ENCODE measurements at places on chromosomes 5 and 9. TPM values are rescaled to one million over a fixed set of nuclear protein-coding genes. Genes with fewer than 3 reads are reported as not detected.
A peak's percentile ranks its signal among the peaks of the same experiment; 100 is the strongest.

- no peaks in the 10 kb centered on the region for H3K36me3 ChIP-seq
- DNase-seq, result no peak
- no peaks in the 10 kb centered on the region for H3K27me3 ChIP-seq
- H3K27ac ChIP-seq, result no peak overlapping the region
Observed at GRCh38 chr9:16571127-16571802, 299.2 kb downstream of the BNC2 start.

SLC6A3 gene
- total RNA-seq, result 0.06 TPM

- no peaks in the 10 kb centered on the region for H3K4me1 ChIP-seq
- DNase-seq, result no peak
- no peaks in the 10 kb centered on the region for H3K27me3 ChIP-seq
- no peaks in the 10 kb centered on the region for H3K36me3 ChIP-seq
- H3K4me3 ChIP-seq, result no peak overlapping the region
- no peak overlapping the region for H3K27ac ChIP-seq
Observed at GRCh38 chr5:99590806-99591205, 662.0 kb upstream of the CHD1 start.

SCGB3A1 gene
- not detected for total RNA-seq

ARID3C gene
- not detected for total RNA-seq

DNA sequence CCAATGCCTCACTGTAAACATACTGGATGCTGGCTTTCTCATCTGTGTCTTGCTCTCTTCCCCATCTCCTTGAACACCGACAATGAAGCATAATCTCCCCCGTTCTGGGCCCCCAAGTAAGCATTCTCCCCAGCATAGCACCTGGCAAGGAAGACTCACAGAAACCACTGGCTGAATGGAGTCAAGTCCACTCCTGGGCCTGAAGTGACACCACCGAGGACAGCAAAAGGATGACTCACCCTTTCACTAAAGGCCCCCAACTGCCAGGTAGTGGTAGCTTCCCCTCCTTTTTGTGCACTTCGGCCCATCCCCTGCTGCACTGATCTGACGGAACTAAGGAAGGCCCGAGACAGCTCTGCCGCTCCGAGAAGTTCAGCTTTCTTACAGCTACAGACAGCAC, 9.4 kb downstream of the VDAC1 start:
- no peak for DNase-seq
- H3K4me1 ChIP-seq, result peaks cover 92% of the 10 kb centered on the region
- peak overlapping the region; percentile 6 for H3K4me3 ChIP-seq
- H3K27ac ChIP-seq, result peak overlapping the region; percentile 65
- H3K36me3 ChIP-seq, result peaks cover 20% of the 10 kb centered on the region

HTR1A gene
- total RNA-seq, result not detected

DNA sequence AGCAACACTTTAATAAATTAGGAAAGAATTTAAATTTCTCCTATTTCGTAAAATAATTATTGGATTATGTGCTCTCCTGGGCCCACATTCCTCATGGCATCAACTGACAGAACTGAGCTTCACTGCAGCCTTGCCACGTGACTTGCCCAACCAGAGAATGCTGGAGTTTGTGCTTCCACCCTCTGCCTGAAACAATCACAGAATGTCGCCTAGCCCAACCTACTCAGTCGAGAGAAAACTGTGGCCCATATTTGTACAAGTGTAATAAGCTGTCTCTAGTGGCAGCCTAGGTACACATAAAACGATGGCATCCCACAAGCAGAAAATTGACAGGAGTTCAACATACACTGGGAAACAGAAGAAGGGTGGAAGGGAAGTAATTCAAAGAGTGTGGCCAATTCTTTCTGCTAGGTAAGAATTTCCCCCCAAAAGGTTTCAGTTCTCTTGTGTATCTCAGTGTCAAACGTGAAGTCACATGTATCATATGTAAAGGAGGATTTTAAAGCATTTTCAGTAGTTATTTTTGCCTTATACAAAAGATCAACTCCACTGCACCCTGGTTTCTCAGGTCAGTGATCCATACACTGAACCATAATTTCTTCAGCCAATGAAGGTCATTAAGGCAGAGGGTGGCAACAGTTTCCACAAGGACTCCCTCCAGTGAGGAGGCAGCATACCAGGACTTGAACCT, 41.7 kb downstream of the ZNF608 start:
- DNase-seq, result no peak
- no peak overlapping the region for H3K4me3 ChIP-seq
- peak overlapping the region; percentile 4 for H3K27ac ChIP-seq
- no peaks in the 10 kb centered on the region for H3K36me3 ChIP-seq
- peaks cover 68% of the 10 kb centered on the region for H3K4me1 ChIP-seq
